Thoracic aorta (tissue), 2 donors: ENCODE measurements at places on chromosomes 13 and 19. TPM values are rescaled to one million over a fixed set of nuclear protein-coding genes. Genes with fewer than 3 reads are reported as not detected.

DNA sequence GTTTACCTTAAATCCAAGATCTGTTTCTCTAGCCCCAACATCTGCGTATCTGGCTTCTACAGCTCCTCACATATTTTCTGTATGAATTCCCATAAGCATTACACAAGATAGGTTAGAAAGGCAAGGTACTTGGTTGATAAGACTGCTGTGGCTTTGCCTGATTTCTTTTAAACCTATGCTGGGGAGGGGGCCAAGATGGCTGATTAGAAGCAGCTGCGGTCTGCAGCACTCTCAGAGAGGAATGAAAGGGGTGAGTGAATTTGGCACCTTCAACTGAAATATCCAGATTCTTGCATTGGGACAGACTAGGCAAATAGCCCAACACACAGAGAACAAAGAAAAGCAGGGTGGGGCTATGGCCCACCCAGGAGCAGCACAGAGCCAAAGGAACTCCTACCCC, 12.2 kb upstream of the DLEU7 start:
- DNase-seq = no peak

GRCh38 chr13:110183910-110184309, 123.0 kb downstream of the COL4A1 start:
- no peak for DNase-seq

GRCh38 chr13:72165276-72165675, 298.3 kb upstream of the DACH1 start:
- DNase-seq = no peak

FBXW9 gene
- 3.0 TPM for total RNA-seq

GRCh38 chr19:27675771-27676170, 1537.2 kb downstream of the UQCRFS1 start:
- DNase-seq = no peak

- no peak for DNase-seq
Measured at GRCh38 chr13:107461751-107462150, 753.6 kb downstream of the LIG4 start.

UBXN6 gene
- 51.1 TPM for total RNA-seq

- no peak for DNase-seq
Measured at GRCh38 chr13:94859278-94859691, 146.9 kb upstream of the SOX21 start.

KLK7 gene
- total RNA-seq = not detected

GRCh38 chr13:31945202-31945961, 86.2 kb upstream of the FRY start:
- DNase-seq = no peak
